ENCODE measurements at places on chromosomes 3 and 15.
A peak's percentile ranks its signal among the peaks of the same experiment; 100 is the strongest.

DNA sequence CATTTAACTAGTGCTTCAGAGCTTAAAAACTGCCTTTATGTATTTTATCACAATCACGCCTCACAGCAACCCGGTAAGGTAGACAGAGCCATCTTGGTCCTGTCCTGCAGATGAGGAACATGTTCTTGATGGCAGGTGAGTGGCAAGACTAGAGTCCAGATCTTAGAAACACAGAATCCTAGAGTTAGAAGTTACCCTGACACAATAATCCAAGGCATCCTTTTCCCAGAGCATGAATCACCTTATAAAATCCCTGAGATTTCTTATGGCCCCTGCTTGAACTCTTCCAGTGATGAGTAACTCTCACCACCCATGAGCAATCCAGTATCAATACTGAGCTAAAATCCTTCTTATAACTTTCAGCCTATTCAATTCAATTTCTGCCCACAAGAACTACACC, 16.9 kb downstream of the POPDC2 start:
- no peak for DNase-seq

- DNase-seq, result no peak
These were observed 309.8 kb upstream of the CTDSPL start for GRCh38 chr3:37551857-37552256.

- DNase-seq, result no peak
These were observed 419.7 kb downstream of the ZBTB20 start for GRCh38 chr3:114727373-114727772.

DNA sequence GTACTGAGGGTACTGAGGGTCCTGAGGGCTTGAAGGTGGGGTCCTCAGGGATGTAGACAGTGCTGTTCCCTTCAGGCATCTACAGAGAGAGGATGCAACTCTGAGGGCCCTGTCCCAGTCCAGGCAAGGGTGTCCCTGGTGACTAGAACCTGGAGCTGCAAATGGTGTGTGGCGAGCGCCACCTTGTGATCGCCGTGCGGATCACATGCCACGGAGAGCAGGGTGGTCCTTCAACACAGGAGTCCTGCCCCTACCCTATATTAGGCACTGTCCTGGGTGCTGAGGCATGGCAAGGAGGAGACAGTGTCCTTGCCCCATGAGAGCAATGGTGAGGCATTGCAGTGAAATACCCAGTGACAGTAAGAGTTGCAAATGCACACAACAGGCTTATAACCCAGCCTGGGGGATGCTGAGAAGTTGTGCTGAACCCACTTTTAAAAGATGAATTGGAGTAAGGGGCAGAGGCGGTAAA, 23.6 kb downstream of the RHCG start:
- peak; percentile 61 for DNase-seq

DNA sequence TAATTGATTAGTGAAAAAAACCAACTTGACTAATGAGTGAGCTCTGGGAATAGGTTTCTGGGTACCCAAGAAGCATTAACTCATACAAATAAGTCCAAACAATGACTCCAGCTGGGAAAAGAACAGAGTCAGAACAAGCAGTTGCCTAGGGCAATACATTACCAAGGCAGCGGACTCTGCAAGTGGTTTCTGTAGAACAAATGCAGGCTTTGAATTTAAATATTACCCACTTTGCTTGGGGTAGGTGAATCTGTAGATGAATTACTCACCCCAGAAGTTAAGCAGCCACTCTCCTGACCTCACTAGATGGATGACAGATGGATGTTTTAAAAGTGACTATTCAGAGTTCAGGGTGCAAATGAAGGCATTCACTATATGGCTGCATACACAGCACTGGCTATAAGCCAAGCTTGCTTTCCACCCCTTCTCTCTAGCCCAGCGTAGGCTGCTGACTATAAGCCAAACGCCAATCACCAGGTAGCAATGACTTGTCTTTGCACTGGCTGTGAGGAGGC, 73.1 kb upstream of the BHLHE40 start:
- peak; percentile 46 for DNase-seq

GRCh38 chr3:48747015-48747615, 30.1 kb upstream of the IP6K2 start:
- no peak for DNase-seq

DNA sequence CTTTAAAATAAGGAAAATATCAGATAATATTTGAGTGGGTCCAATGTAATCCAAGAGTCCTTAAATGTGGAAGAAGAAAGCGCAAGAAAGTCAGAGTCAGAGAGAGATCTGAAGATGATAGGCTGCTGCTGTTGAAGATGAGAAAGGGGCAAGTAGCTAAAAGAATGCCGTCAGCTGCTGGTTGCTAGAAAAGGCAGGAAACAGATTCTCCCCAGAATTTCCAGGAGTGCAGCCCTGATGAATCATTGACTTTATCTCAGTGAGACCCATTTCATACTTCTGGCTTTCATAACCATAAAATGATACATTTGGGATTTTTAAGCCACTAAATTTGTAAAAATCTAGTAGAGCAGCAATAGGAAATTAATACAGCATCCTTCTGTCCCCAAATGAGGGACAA, 7.5 kb upstream of the CHMP2B start:
- DNase-seq, result no peak

- DNase-seq, result no peak
These were observed 6.5 kb upstream of the CPEB1 start for GRCh38 chr15:82653483-82654168.

DNA sequence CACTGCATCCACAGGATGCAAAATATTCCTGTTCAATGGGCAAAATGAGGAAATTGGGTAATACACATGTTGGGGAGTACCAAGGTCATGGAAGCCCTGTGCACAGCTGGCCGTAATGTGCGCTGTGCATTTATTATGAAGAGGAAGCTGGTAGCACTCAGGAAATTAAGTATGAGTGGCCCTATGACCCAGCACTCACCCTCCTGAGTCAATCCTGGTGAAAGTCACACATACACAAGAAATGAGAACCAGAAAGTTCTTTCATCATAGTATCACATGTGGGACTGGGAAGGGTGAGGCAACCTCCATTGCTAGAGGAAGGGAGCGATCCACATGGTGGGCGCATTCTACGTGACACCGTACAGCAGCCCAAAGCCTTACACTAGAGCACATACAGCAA, 11.4 kb upstream of the PRR20G start:
- DNase-seq, result no peak

- no peak for DNase-seq
These were observed 368.1 kb downstream of the ZPLD1 start for GRCh38 chr3:102802819-102803420.

- DNase-seq, result no peak
These were observed 4.7 kb downstream of the CEP152 start for GRCh38 chr15:48806151-48806550.

- DNase-seq, result no peak
These were observed 878 bp downstream of the ISLR start for GRCh38 chr15:74174219-74174957.

GRCh38 chr3:183537295-183537730, 18.2 kb downstream of the KLHL6 start:
- DNase-seq, result no peak

GRCh38 chr15:43293432-43293831, 26.7 kb upstream of the TGM5 start:
- no peak for DNase-seq

- no peak for DNase-seq
These were observed 81.3 kb upstream of the ABI3BP start for GRCh38 chr3:101074518-101074917.

DNA sequence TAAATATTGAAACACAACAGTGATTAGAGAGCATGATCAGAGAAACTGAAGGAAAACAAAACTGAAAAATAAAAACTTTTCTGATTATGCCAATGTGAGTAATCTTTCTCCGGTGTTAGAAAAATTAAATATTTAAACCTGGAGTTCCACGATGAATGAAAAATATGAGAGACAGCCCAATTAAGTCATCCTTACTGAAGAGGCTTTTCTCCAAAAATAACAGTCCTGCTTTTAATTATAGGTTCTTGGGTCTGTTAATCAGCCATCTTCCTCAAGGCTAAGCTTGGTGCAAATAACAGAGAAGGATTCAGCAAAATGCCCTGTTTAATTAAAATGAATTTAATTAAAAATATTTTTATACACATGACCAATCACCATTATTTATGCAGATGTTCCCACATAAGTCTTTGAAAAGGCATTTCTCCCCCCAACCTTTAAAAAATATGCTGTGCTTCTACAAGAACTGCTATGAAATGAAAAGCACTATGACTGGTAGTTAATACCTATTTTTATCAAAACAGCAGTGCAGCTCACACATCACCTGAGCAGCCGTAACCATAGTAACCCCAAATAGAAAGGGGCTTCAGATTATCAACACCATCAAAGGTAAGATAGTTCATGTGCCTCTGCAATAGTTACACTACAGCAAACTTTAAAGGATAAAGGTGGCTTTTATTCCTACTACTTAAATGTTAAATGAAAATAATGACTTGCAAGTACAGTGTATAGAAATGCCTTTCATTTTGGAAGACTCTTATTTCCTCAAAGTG, 175.7 kb downstream of the SLC9A9 start:
- DNase-seq, result no peak

DNA sequence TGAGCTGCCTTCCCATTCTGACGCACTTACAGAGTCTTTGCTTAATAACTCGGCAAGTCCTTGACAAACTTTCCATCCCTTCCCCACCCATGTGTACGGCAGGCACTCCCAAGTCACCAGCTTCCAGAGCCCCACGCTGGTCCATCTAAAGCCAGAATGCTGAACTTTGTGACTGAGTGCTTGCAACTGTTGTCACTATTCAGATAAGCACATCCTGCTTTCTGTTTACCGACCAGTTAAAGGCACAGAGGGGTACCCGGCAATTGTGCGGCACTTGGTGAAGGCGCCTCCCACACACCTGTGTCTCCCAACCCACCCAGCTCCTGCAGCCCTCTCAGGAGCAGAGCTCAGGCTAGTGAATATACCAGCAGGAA, 430.6 kb downstream of the FOXP1 start:
- no peak for DNase-seq

GRCh38 chr3:148466143-148466542, 231.6 kb upstream of the AGTR1 start:
- DNase-seq, result no peak

GRCh38 chr3:184059424-184059823, 6.6 kb downstream of the HTR3C start:
- no peak for DNase-seq

DNA sequence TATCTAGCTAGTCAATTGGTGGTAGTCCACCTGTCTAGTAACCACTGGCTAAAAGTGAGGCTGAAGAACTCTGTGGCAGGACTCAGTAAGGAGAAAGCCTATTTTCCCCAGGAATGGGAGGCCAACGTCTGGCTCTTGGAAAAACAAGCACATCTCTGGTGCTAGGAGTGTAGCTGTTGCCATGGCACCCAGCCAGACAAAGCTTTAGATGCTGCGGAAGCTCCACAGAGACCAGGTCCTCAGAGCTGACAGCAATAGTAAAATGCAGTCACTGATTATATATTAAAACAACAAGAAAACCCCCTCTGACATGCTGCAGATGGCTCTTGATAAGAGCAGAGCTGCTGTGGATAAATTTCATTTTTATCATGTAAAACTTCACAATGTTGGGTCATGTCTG, 124.9 kb upstream of the STRIT1 start:
- no peak for DNase-seq

DNA sequence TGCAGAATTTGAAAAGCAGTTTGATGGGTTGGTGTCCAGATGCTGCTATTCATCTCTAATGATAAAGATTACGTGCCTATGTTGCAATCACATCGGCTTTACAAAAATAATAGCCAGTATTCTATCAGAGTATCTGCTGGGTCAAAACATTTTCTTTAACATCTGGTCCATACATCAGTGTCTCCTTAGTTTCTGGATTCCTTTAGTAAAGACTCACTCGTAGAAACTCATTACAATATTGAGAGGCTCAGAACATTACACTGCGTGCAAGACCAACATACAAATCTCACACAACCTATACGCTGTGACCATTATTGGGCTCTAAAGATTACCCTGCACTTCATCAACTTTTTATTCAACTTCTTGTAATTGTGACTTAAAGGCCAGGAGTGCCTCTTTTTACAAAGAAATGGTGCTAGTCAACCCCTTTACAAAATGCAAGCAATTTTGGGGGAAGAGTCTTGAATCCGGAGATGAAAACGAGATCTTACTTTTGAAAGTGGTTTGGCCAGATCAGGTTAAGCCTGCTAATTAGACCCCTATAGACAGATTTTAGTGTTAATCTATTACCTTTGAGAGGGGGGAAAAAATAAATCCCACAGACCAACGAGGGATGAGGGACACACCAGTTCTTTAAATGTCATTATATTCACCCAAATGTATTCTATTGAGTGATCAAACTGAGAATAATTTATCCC, 2.9 kb downstream of the TRA2B start:
- no peak for DNase-seq

DNA sequence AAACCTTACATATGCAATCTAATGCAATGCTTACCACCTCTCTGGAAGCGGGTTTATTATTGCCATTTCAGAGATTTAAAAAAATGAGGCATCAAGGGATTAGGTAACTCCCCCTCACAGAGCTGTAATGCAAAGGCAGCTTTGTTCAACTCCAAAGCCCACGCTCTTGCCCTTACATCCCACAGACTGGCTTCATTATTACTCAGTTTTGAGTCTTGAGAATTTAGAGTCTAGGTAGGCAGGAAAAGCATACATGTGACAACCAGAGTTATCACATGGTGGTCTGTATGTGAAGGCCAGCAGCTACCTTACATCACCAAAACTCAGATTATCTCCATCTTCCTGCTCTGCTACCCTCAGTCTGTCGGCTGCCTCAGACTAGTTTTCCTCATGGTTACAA, 326.9 kb downstream of the UACA start:
- no peak for DNase-seq

DNA sequence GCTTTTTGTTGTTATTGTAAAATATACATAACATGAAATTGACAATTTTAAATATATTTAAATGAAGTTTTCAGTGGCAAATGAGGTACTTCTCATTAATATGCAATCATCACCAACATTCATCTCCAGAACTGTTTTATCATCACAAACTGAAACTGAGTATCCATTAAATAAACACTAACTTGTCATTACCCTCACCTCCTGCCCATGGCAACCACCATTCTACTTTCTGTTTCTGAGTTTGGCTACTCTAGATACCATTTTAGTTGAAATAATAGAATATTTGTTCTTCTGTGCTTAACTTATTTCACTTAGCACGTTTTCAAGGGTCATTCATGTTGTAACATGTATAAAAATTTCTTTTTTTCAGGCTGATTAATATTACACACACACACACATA, 834.3 kb downstream of the PLOD2 start:
- DNase-seq, result no peak

- DNase-seq, result no peak
These were observed 7.1 kb downstream of the CSPG5 start for GRCh38 chr3:47571391-47572175.
